Activated CD4-positive, alpha-beta memory T cell treated with anti-CD3 and anti-CD28 coated beads, Interleukin-2, amount 10 ng/mL, durations not matched to agents 7 days and 5 days (primary cell): ENCODE measurements at places on chromosomes 7 and 10. TPM values are rescaled to one million over a fixed set of nuclear protein-coding genes. Genes with fewer than 3 reads are reported as not detected.

DNA sequence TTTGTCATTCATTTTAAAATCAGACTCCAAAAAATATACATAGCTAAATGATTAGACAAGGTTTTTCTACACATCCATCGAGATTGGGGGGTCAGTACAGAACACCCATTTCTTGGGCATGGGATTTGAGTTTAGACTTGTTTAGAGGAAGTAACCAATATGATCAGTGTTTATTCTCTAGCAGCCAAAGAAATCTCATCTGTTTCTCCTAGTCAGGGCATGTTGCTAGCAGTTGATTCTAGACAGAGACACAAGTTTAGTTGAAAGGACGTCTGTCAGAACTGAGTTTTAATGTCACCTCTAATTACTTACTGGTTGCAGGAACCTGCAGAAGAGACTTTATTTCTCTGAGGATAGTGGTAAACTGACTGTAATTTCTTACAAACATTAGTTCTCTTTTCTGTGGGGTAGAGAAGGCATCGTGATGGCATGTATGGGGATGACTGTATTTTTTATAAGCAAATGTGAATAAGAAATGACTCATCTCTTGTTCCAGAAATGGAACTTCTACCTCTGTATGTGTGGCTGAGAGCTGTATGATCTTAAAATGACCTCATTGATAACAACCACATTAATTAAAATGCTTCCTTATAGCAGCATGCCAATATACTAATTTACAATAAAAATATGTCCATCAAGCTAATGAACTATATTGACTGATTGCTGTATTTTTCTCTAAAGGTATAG, 30.6 kb upstream of the RHOBTB1 start:
- no peaks in the 10 kb centered on the region for H3K4me1 ChIP-seq
- H3K27me3 ChIP-seq = peaks cover 14% of the 10 kb centered on the region
- no peak for DNase-seq
- no peaks in the 10 kb centered on the region for H3K36me3 ChIP-seq

DNA sequence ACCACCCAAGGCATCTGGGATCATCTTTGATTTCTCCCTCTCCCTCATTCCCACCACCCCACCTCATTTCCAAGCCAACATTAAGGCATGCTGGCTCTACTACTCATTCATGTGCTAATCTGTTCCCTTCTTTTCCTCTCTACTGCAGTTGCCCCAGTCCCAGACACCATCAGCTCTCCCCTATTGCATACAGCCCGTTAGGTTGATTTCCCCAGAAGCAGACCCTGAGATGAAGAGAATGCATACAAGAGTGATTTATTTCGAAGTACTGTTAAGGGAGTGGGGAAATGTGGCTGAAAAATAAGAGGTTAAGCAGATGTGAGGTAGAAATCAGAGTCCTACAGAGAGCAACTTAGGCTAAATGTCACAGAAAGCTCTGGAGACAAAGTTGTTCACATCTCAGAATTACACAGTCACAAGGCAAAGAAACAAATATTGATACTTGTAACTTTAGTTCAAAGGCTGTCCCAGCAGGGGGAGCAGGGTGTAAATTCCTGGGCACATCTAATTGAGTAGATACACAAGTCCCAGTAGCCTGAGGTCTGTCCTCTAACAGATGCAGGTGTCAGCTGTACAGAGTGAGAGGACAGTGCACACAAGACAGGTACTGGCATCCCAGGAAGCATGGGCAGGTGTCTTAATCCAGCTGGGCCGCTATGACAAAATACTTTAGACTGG, 20.9 kb downstream of the AKR1D1 start:
- no peak overlapping the region for H3K27ac ChIP-seq
- no peaks in the 10 kb centered on the region for H3K4me1 ChIP-seq
- peak; percentile 17 for DNase-seq
- H3K4me3 ChIP-seq = no peak overlapping the region
- peaks cover 3% of the 10 kb centered on the region for H3K27me3 ChIP-seq

GRCh38 chr10:33402220-33403073, 68.0 kb upstream of the NRP1 start:
- H3K27me3 ChIP-seq = peaks cover 27% of the 10 kb centered on the region
- no peak for DNase-seq
- no peaks in the 10 kb centered on the region for H3K36me3 ChIP-seq
- H3K27ac ChIP-seq = no peak overlapping the region
- no peak overlapping the region for H3K4me3 ChIP-seq
- no peaks in the 10 kb centered on the region for H3K4me1 ChIP-seq

GRCh38 chr7:12601302-12601869, 30.9 kb downstream of the SCIN start:
- H3K4me1 ChIP-seq = no peaks in the 10 kb centered on the region
- no peak overlapping the region for H3K4me3 ChIP-seq
- no peak for DNase-seq
- H3K27ac ChIP-seq = no peak overlapping the region

GRCh38 chr7:98852826-98853225, 17.0 kb downstream of the TMEM130 start:
- no peak for DNase-seq
- no peaks in the 10 kb centered on the region for H3K36me3 ChIP-seq
- no peak overlapping the region for H3K27ac ChIP-seq
- no peaks in the 10 kb centered on the region for H3K27me3 ChIP-seq

- no peaks in the 10 kb centered on the region for H3K4me1 ChIP-seq
- H3K4me3 ChIP-seq = no peak overlapping the region
- H3K27ac ChIP-seq = no peak overlapping the region
- no peaks in the 10 kb centered on the region for H3K36me3 ChIP-seq
- no peaks in the 10 kb centered on the region for H3K27me3 ChIP-seq
- no peak for DNase-seq
Measured at GRCh38 chr7:81330108-81330507, 411.3 kb upstream of the SEMA3C start.

DNA sequence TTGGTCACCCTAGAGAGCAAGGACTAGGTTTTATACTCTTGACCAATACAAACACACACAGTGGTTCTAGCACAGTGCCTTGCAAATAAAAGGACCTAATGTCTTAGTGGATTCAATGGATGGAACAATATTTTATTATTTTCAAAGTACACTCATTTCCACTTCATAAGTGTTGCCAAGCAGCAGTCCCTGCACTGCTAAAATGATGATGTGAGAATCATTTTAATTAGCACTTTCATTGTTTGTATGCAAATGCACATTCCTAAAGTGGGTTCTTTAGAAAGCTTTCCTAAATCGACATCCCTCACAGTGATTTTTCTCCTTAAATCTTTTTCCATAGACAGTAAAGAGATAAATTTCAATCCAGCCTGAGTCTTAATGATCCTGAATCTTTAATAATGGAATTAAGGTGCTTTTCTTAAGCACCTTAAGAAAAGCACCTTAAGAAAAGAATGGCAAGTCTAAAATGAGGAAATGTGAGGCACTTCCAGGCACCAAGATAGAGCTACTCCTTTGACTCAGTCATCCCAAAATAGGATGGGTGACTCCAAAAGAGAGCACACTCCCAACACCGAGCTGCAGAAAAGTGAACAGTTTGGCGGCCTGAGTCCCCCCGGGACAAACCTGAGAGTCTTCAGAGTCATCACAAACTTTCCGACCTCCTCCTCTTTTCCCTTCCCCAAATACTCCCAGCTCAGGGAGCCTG, 84.5 kb downstream of the SORBS1 start:
- no peak overlapping the region for H3K27ac ChIP-seq
- no peaks in the 10 kb centered on the region for H3K4me1 ChIP-seq
- H3K27me3 ChIP-seq = no peaks in the 10 kb centered on the region
- H3K4me3 ChIP-seq = no peak overlapping the region
- no peak for DNase-seq

DNA sequence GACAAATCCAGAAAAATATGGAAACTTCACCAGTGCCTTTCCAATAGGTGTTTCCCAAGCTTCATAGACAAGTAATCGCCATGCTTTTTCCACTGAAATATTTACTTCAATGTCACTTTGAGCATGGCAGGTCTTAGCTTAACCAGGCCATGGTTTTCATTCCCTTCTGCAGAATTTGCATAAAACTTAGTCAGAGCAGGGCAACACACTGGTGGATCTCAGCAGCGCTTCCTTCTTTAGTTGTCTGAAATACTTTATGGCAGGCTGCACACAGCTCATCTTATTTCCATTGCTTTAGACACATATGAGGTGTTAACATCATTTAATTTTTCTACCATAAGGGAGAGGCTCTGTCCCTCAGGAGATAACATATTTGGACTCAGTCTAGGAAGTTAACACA, 102.9 kb upstream of the AHR start:
- H3K36me3 ChIP-seq = no peaks in the 10 kb centered on the region
- H3K4me3 ChIP-seq = no peak overlapping the region
- no peak overlapping the region for H3K27ac ChIP-seq
- H3K27me3 ChIP-seq = no peaks in the 10 kb centered on the region

DNA sequence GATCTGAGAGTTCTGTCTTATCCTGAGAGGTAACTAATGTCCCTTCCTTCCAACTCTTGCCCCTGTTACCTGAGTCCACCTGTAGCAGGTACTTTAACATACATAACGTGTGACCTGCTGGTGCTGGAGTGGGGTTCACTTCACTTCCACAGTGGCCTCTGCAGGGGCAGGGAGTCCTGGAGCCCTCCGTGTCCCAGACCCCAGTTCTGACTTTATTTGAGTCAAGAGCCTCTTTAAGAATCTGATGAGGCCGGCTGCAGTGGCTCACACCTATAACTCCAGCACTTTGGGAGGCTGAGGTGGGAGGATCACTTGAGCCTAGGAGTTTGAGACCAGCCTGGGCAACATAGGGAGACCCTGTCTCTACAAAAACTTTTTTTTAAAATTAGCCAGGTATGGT, 117.0 kb upstream of the RET start:
- H3K36me3 ChIP-seq = no peaks in the 10 kb centered on the region
- H3K27me3 ChIP-seq = peaks cover 10% of the 10 kb centered on the region
- no peak overlapping the region for H3K27ac ChIP-seq
- DNase-seq = peak; percentile 9
- no peak overlapping the region for H3K4me3 ChIP-seq
- no peaks in the 10 kb centered on the region for H3K4me1 ChIP-seq

GRCh38 chr7:159015454-159016410, 128.9 kb downstream of the VIPR2 start:
- H3K36me3 ChIP-seq = no peaks in the 10 kb centered on the region
- no peak overlapping the region for H3K4me3 ChIP-seq
- H3K27ac ChIP-seq = no peak overlapping the region
- peaks cover 3% of the 10 kb centered on the region for H3K4me1 ChIP-seq
- no peak for DNase-seq
- no peaks in the 10 kb centered on the region for H3K27me3 ChIP-seq

DNA sequence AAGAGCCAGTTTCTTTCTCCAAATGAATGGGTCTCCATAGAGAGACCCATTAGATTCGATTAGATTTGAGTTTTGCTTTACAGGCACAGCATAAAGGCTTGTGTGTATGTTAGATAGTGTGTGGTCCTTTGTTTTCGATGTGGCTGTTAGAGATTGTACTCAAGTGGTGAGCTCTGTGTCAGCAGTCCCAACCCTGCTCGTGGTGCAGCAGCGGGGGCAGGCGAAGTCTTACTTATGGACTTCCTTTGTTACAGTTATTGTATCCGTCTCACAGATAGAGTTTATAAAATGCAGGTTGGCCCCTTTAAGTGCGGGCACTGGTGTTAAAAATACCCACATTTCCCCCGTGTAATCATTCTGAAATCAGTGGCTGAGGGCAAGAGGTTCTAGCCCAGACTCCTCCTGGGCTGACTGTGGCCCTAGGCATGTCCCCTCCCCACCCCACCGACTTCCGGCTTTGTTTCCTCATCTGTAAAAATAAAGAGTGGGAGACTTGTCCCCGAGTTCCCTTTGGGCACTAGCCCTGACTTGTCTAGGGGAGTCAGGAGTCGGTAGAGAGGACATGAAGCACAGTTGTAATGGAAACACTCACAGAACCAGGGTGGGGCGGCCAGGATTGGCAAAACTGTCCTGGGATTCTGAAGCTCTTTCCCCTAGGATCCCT, 28.6 kb downstream of the MTURN start:
- H3K27ac ChIP-seq = peak overlapping the region; percentile 66
- peaks cover 42% of the 10 kb centered on the region for H3K4me1 ChIP-seq
- peak; percentile 32 for DNase-seq

DNA sequence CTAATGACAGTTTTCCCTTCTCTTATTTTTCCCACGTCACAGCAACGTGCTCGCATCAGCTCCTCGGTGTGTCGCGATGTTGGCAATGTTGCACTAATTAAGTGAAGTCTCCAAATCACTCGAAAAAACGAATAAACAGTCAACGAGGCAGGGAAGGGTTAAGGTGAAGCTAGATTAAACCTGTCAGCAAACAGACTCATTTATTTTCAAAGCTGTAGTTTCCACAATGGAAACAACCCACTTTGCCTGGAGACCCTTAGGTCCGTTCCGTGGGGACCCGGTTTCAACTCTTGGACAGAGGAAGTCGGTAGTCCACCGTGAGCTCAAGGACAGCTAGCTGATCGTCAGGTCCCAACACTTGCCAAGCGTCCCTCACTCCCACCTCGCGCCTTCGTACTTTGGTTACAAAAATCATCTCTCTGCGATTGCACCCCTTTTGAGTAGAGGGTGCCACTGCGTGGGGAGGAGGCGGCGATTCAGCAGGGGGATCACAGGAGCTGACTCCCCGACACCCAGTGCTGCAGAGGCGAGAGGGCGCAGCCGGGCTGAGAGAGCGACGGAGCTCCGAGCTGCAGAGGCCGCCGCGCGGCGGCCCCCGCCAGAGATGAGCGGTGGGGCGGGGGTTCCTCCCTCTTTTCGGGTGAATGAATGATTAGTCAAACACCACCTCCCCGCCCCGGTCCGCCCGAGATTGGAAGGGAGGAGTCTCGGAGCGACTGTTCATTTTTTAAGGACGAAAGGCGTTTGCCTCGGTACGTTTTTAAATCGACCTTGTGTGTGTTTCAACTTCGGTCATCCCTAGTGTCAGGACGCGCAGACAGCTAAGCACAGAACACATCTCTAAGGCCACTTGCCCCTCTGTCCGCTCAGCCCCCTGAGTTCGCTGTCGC, 1.3 kb upstream of the BMPER start:
- H3K4me1 ChIP-seq = peaks cover 7% of the 10 kb centered on the region
- no peak overlapping the region for H3K27ac ChIP-seq
- peak overlapping the region; percentile 52 for H3K4me3 ChIP-seq
- DNase-seq = no peak
- H3K36me3 ChIP-seq = no peaks in the 10 kb centered on the region
- H3K27me3 ChIP-seq = peaks cover 64% of the 10 kb centered on the region

GRCh38 chr7:141698247-141699015, 3.5 kb downstream of the DENND11 start:
- H3K27me3 ChIP-seq = peaks cover 19% of the 10 kb centered on the region
- H3K4me3 ChIP-seq = no peak overlapping the region
- no peak overlapping the region for H3K27ac ChIP-seq
- DNase-seq = no peak
- peaks cover 4% of the 10 kb centered on the region for H3K36me3 ChIP-seq
- H3K4me1 ChIP-seq = peaks cover 30% of the 10 kb centered on the region

- no peaks in the 10 kb centered on the region for H3K36me3 ChIP-seq
- no peak overlapping the region for H3K27ac ChIP-seq
- H3K27me3 ChIP-seq = no peaks in the 10 kb centered on the region
- DNase-seq = no peak
- no peak overlapping the region for H3K4me3 ChIP-seq
Measured at GRCh38 chr10:34168439-34168838, 646.7 kb downstream of the PARD3 start.

CCDC146 gene
- total RNA-seq = 6.4 TPM

EBLN1 gene
- total RNA-seq = not detected

PRSS58 gene
- total RNA-seq = not detected

EPO gene
- total RNA-seq = not detected

OR2A12 gene
- not detected for total RNA-seq
